ENCODE measurements at places on chromosomes 1 and 21.

GRCh38 chr1:160076295-160076694 is 5.0 kb upstream of the KCNJ9 start:
- no peak for DNase-seq

DNA sequence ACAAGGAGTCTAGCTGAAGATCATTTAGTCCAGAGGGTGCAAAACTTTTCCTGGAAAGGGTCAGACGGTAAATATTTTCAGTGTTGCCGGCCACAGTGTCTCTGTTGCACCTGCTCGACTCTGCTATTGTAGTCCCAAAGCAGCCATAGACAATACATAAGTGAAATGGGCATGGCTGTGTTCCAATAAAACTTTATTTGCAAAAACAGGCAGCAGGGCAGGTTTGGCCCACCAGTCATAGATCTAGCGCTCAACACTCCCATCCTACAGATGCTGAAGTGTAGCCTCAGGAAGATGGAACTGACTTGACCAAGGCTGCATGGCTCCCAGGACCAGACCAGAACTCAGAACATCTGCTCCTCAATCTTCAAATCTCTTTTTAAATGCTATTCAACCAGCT is 46.2 kb upstream of the CLDN14 start:
- no peak for DNase-seq

DNA sequence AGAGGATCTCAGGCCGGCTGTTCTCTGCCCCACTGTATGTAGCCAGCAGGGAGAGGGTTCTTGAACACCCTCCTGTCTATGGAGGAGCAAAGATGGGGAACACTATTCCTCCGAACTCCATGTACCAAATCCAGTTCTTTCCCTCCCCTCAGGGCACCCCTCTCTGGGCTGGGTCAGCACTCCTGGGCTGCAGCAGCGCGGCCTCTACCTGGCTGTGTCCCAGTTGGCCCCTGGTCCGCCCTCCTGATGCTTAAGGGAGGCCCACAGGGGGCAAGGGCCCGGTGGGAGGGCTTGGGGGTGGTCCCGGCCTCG is 471 bp upstream of the ADPRS start:
- no peak for DNase-seq

- DNase-seq: peak; percentile 86
Observed at GRCh38 chr1:112508278-112509004, at the start of gene WNT2B. TSS of gene WNT2B (plus strand) at chr1:112508965. CDS start at chr1:112509263, 298 bp downstream.

DNA sequence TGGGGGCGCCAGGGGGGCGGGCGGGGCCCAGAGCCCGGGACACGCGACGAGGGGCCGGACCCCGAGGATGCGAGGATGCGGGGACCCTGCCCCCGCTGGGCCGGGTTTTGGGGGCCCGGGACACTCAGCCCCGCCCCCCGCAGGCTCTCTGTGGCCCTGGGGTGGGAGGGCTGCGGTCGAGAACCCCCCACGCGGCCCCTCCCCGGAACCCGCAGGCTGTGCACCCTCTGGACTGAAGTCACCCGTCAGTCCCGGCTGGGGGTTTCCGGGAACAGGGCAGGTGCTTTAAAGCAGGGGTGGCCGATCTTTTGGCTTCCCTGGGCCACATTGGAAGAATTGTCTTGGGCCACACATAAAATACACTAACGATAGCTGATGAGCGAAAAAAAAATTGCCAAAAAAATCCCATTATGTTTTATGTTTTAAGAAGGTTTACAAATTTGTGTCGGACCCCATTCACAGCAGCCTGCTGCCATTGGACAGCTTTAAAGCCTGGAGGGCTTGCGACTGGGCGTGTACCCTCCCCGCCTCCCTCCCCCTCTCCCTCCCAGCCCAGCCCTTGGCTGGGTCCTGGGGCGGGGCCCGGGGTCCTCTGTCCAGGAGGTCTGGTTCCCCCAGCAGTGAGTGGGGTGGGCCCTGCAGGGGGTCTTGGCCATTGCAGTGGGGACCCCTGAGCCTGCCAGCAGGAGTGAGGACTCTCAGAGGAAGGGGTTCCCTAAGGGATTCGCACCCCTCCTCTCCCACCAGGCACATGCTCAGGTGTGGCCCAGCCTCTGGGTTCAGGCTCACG is 21.6 kb upstream of the C1orf159 start:
- DNase-seq: peak; percentile 79

DNA sequence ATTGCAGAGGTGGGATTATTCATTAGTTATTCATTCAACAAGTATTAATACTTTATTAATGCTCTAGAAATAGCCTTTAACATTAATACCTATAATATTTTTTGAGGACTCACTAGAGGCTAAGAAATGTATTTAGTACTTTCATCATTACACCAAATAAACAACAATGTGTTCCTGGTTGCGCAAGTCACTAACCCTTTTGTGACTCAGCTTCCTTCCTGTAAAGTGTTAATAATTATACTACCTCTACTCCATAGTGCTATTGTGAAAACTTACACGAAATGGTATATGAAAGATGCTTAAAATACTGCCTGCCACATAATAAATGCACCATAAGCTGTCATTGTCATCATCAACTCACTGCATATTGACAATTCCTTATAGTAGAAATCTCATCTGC is 431.0 kb downstream of the DPYD start:
- DNase-seq: no peak

- DNase-seq: peak; percentile 5
Observed at GRCh38 chr1:25873120-25873519, 2.4 kb downstream of the PAQR7 start.

GRCh38 chr1:35531368-35531767 is 25.8 kb downstream of the KIAA0319L start:
- DNase-seq: no peak

DNA sequence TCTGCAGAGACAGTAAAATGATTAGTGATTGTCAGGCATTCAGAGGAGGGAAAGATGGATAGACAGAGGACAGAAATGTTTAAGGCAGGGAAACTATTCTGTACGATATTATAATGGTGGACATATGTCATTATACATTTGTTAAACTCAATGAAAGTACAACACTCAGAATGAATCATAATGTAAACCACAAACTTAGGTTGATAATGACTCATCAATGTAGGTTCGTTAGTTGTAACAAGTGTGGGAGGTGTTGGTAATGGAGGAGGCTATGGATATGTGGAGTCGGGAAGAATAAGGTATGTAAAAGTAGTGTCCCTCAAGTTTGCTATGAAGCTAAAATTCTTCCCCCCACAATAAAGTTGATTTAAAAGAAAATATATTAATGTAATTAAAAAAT is 455.0 kb downstream of the BRINP3 start:
- DNase-seq: no peak

DNA sequence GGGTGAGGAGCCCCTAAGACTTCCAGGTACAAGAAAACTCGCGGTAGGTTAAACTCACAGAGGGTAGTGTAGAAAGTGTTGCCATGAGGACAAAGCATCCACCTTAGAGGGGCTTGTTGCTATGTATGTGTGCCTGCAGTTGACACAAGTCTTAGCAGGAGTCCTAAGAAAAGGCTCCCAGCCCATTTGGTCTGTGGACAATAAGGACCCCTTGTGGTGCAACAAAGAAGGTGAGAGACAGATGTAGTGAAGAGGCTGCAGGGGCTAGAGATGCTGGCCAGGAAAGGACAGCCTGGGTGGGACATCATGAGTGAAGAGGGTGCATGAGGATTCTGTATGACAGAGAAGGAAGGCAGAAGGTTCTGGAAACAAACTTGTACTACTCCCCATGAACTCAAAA is 36.3 kb upstream of the IL10 start:
- DNase-seq: no peak

DNA sequence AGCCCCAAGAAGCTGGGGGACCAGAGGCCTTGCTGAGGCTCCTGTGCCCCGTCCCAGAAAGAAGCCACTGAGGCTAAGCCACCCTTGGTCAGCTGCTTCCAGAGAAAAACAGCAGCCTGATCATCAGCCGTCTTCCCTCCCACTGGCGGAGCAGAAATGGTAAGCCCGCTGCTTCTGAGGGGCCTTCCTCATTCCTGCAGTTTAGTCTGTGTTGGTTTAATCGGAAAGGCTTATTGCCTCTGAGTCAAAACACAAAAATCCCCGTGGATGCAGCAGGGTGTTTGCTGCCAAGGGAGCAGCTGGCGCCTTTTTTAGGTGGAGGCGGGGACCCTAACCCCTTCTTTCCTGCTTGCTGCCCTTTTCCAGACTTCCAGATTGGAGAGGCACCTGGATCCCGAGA is 33.9 kb downstream of the SPSB1 start:
- DNase-seq: no peak

GRCh38 chr1:173775578-173776226 is 48.8 kb upstream of the DARS2 start:
- no peak for DNase-seq

DNA sequence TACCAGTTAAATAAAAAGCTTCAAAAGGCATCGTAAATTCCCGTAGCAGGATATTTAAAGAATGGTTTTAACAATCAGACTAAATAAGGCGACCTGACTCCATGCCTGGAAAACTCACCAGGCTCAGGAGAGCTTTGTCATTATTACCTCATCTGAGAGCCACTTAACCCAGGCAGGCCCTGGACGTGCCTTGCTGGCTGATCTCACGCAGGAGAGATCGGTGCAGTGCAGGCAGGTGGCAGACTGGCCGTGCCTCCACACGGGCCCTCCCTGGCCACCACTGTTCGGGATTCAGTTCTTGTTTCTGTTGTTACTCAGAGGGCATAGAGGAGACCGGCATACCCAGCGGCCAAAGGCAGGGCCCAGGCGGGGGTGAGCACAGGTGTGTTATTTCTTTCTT is 6.4 kb downstream of the MT1HL1 start:
- peak; percentile 57 for DNase-seq

- DNase-seq: no peak
Observed at GRCh38 chr1:58765006-58765405, 18.8 kb downstream of the JUN start.

DNA sequence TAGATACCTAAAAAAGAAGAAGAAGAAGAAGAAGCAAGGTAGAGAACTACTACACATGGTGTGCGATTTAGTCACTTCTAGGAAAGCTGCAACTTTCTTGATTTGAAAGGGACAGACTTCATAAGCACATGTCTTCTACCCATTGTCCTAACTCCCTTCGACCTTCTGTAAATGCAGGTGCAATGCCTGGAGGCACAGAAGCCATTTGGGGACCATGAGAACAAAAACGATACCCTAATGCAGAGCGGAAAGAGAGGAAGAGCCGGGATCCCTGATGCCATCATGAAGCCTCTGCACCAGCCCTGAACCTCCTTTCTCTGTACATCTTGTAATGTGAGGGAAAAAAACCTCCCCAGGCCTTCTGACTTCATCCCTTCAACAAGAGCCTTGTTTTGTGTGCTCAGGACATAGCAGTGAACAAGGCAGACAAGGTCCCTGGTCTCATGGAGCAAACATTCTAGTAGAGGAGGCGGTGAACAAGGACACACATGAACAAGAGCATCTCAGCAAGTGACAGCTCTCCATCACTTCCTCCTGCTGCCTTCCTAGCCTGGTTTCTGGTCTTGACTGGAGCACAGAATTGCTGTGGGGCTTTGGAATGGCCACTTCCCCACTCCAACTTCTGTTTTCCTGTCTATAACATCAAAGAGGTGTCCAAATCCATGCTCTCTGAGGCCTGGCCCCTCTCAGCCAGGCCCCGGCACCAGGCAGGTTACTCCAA is 5.5 kb upstream of the LAPTM5 start:
- DNase-seq: no peak

GRCh38 chr1:16151196-16151994 is 4.5 kb downstream of the EPHA2 start:
- DNase-seq: peak; percentile 71

GRCh38 chr1:207825409-207825695 is 73.5 kb downstream of the CD46 start:
- DNase-seq: no peak
